ENCODE measurements at places on chromosomes 12 and 14.

DNA sequence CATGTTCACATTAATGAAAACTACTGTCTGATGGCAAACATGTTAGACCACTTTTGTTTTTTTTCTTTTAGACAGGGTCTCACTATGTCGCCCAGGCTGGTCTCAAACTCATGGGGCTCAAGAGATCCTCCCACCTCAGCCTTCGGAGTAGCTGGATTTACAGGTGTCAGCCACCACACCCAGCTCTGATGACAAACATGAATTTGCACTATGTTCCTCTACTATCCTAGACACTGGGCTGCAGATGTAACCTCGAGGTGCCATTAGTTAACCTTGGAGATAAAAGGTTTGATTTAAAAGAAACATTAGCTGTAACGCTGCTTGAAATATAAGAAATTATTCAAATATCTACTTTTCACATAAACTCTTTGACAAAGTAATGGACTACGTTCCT is 8.1 kb downstream of the VPS37B start:
- DNase-seq, result no peak

- no peak for DNase-seq
These were observed 59.9 kb downstream of the SETD3 start for GRCh38 chr14:99420711-99421110.

DNA sequence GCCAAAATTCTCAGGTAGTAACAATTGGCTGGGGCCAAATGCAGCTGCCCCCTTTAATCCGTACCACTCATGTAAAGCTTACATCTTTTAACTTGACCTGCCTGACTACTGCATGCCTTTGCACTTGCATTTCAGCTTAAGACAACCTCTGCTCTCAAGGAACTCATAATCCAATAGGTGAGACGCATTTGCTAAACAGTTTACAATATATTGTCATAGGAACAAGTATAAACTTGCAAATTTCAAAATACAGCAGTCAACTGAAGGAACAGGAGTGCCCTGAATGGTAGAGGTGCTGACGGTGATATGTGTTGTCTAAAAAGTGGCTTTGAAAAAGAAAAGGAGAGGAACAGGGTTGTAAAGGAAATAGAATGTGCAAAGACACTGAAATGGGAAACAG is 3.6 kb upstream of the BRMS1L start:
- no peak for DNase-seq

DNA sequence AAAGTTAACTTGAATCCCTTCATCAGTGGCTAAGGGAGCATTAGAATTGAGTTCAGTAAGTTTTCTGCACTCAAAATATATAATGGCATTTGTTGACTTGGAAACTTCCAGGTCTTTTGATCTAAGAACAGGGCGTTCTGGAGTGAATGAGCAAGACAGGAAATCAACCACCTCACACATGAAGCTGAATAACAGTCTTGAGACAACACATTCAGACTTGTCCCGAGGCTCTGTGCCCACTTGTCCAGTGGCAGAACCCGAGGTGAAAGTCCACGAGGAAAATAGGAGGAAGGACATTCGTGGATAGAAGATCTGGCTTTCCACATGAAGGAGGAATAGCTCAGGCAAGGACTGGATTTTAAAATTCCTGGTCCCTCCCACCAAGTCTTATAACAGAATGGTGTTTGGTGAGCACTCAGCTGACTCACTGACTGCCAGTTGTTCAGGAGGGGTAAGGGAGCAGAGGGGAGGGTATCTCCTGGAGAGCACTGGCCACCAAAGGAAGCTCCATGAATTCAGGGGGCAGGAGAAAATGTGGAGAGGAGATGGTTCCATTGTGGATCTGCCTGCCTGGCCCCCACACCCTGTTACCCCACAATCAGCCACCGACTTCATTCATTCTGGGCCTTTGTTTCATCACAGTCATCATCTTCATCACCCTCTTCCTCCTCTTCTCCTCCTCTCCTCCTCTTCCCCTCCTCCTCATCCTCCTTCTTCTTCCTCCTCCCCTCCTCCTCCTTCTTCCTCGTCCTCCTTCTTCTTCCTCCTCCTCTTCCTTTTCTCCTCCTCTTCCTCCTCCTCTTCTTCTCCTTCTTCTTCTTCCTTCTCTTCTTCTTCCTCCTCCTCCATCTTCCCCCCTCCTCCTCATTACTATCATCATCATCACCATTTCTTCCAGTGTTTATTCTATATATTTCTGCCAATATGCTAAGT is 620.1 kb downstream of the MED13L start:
- DNase-seq, result no peak

DNA sequence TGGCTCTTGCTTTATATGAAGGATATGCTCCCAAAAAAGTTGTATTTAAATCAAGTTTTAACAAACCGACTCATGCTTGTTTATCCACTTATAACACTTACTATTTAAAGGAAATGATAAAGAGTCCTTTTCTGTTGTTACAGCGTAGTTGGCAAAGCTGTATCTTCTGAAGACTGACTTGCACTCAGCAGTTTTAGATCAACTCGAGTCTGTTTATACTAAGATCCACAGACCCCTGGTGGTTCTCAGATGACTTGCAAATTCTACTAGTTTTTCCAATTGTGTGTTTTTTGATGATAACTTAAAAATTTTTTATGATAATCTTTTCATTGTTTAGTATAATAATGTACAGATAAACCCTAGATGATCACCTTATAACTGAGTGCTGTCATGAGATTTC is 475.8 kb downstream of the RGS6 start:
- DNase-seq, result no peak

- no peak for DNase-seq
These were observed 2.5 kb downstream of the ZBTB42 start for GRCh38 chr14:104803280-104803911.

GRCh38 chr14:75144944-75145343 is 18.1 kb upstream of the NEK9 start:
- DNase-seq, result no peak

DNA sequence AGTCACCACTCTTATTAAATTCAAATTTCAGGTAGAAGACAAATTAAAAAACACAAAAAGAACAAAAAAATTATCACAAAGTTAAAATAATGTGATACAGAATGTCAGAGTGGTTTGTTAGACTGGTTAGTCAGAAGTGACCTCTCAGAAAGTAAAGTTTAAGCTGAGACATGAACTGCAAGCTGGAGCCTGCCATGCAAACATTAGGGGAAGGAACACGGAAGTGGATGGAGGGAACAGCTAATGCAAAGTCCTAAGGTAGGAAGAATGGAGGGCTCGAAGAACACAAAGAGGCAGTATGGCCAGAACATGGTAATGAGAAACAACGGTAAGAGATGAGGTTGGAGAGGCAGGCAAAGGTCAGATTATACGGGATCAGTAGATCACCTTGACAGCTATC is 41.7 kb downstream of the WDHD1 start:
- DNase-seq, result no peak

DNA sequence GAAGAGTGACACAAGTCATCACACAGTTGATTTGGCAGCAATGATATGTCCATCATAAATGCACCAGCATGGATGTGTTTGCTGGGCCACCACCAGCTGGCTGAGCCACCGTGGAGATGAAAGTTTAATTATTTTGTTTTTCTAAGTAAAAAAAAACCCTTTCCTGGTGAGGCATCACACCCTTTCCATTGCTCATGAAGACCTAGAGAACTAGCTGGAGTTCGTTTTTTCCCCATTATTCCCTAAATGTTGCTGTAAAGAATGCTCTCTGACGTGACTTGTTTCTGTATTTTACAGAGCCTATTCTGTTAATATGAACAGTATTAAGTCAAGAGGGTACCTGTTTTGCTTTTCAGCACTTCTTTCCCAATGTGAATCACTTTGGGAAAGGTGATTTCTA is 257.9 kb downstream of the MSRB3 start:
- no peak for DNase-seq

DNA sequence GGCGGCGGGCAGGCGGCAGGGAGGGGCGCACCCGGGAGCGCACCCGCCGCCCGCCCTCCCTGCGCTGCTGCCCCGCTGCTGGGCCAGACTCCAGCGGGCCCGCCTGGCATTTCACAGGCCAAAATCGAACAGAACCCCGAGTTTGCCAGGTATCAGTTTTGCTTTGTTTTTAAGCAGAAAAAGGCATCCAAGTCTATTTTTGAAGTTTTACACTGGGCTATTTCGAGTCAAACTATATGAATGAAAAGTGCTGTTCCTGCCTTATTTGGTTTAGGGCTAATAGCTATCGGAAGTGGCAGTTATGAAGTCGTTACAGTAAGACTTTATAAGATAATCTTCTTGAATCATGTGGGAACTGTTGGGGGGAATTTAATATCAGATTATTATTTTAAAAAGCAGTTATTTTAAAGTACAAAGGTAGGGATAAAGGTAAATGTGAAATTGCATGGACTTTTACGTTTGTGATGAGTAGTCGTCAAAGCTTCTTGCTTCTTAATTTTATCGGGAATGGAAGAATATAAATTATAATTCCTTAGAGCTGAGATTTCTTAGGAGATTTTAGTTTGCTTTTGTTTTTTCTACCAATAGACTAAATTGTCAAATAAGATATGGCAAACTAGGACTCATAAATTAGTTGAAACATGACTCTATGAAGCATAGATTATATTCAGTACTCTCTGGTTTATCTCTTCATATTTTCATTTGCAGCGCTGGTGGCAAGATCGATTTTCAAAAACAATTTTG is 1.1 kb downstream of the MSRB3 start:
- DNase-seq, result no peak

- DNase-seq, result peak; percentile 31
These were observed 78.7 kb downstream of the PPM1A start for GRCh38 chr14:60327447-60328331.

DNA sequence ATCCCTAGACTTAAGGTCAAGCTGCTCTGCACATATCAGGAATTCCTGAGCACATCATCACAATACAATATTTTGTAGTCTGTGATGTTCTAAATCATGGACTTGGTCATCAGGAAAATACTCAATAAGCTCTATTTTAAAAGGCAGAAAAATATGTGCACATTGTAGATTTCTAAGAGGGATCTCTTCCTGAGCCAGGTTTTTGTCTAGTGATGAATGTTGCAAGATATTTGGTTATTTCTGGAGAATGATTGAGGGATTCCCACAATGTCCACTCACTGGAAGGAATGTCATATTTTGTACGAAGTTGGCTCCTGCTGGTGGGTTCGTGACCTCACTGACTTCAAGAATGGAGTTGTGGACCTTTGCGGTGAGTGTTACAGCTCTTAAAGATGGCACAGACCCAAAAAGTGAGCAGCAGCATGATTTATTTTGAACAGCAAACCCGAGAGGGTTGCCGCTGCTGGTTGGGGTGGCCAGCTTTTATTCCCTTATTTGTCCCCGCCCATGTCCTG is 300.9 kb upstream of the DCN start:
- DNase-seq, result no peak

- DNase-seq, result no peak
These were observed 389.4 kb downstream of the ZFP36L1 start for GRCh38 chr14:68403191-68404145.

GRCh38 chr14:24058260-24058950 is 6.6 kb downstream of the CARMIL3 start:
- no peak for DNase-seq

GRCh38 chr14:103194256-103195045 is 71.2 kb downstream of the TNFAIP2 start:
- no peak for DNase-seq

GRCh38 chr14:81247271-81247766 is 26.6 kb upstream of the GTF2A1 start:
- no peak for DNase-seq

GRCh38 chr12:95573951-95574576 is 22.8 kb upstream of the USP44 start:
- no peak for DNase-seq

- DNase-seq, result no peak
These were observed 7.1 kb downstream of the MIA2 start for GRCh38 chr14:39240769-39241168.
